ENCODE measurements at places on chromosomes 5 and 9. TPM values are rescaled to one million over a fixed set of nuclear protein-coding genes. Genes with fewer than 3 reads are reported as not detected.

Gene RASEF
- total RNA-seq, result not detected

Gene ADRA1B
- total RNA-seq, result not detected

Gene IFNB1
- not detected for total RNA-seq

Gene TMEFF1
- total RNA-seq, result 0.10 TPM

Gene EGFLAM
- not detected for total RNA-seq

Gene FCN2
- not detected for total RNA-seq

Gene SPATA31D1
- total RNA-seq, result not detected

Gene HEXB
- total RNA-seq, result 88.3 TPM

Gene MYOT
- not detected for total RNA-seq

Gene CAVIN4
- 0.12 TPM for total RNA-seq

Gene CARTPT
- total RNA-seq, result not detected

Gene PAIP1
- total RNA-seq, result 42.5 TPM

Gene SLC23A1
- 4.0 TPM for total RNA-seq

Gene FRMPD1
- total RNA-seq, result not detected
